Adrenal gland (tissue), 19 donors: ENCODE measurements at places on chromosomes 13 and 19.

DNA sequence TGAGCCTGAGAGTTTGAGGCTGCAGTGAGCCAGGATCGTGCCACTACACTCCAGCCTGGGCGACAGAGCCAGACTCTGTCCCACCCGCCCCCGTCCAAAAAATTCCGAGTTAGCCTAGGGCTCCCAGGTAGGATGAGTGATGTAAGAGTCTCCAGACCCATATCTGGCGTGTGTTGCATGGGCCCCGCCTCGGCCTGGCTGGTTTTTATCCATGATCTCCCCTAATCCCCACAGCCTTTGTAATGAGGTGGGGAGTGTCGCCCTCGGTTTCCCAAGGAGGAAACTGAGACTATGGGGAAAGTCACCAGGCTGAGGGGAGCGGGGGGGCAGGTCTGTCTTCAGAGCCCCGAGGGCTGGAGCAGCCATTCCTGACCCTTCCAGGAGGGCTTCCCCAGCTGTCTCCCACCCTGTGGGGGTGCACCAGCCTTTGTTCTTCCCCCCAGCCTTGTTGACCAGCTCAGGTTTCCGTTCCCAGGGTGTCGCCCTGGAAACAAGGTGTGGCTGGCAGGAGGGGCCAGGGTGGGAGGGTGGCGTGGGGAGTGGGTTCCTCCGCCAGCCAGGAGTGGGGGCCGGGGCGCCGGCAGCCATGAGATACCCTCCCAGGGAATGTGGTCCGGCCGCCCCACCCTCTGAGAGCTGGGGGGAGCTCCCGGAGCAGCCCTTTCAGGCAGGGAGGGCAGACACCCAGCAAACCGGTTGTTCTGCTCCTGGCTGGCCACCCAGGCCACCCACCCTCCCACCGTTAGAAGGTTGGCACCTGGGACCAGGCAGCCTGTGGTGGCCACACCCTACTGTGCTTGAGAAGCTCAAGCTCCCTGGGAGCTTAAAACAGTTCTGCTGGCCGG, 11.5 kb downstream of the MYH14 start:
- H3K36me3 ChIP-seq, result no peaks in the 10 kb centered on the region
- H3K27me3 ChIP-seq, result peaks cover 5% of the 10 kb centered on the region
- DNase-seq, result no peak
- no peak overlapping the region for H3K4me3 ChIP-seq

GRCh38 chr19:41886761-41887710, 4.1 kb downstream of the ARHGEF1 start:
- DNase-seq, result no peak
- H3K4me1 ChIP-seq, result no peaks in the 10 kb centered on the region
- no peak overlapping the region for H3K27ac ChIP-seq
- H3K36me3 ChIP-seq, result no peaks in the 10 kb centered on the region
- no peaks in the 10 kb centered on the region for H3K27me3 ChIP-seq

GRCh38 chr19:49155820-49156346, 687 bp upstream of the HRC start:
- H3K27ac ChIP-seq, result no peak overlapping the region
- no peaks in the 10 kb centered on the region for H3K36me3 ChIP-seq
- H3K4me3 ChIP-seq, result no peak overlapping the region
- no peak for DNase-seq
- no peaks in the 10 kb centered on the region for H3K27me3 ChIP-seq

DNA sequence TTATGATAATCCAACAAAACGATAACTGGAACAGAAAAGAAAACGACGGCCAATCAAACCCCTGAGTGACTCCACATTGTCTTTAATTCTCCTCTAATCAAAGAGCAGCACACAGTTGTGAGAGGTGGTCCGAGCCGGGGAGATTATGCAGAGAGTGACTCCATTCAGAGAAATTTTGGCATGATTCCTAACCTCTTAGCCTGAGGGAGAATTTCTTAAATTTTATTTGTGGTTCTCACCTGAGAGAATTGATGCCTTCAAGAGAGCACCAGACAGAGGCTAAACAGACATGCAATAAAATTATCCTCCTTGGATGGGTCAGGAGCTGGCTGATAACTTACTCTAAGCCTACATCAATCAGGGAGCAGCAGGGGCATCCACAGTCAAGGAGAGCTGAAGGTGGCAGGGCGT, 310.0 kb upstream of the KLF12 start:
- H3K36me3 ChIP-seq, result no peaks in the 10 kb centered on the region
- no peak overlapping the region for H3K27ac ChIP-seq
- no peaks in the 10 kb centered on the region for H3K27me3 ChIP-seq
- H3K4me3 ChIP-seq, result no peak overlapping the region
- H3K4me1 ChIP-seq, result peaks cover 9% of the 10 kb centered on the region

GRCh38 chr13:35474496-35475211, 1.8 kb downstream of the MAB21L1 start:
- no peaks in the 10 kb centered on the region for H3K27me3 ChIP-seq
- no peak overlapping the region for H3K4me3 ChIP-seq
- DNase-seq, result no peak
- no peak overlapping the region for H3K27ac ChIP-seq
- no peaks in the 10 kb centered on the region for H3K4me1 ChIP-seq

GRCh38 chr13:66040506-66040905, 1189.6 kb downstream of the PCDH9 start:
- no peak for DNase-seq
- H3K27ac ChIP-seq, result no peak overlapping the region

GRCh38 chr19:33366897-33367296, 6.6 kb upstream of the CEBPG start:
- no peaks in the 10 kb centered on the region for H3K36me3 ChIP-seq
- no peak for DNase-seq
- H3K27ac ChIP-seq, result no peak overlapping the region
- no peaks in the 10 kb centered on the region for H3K4me1 ChIP-seq

- H3K4me1 ChIP-seq, result peaks cover 8% of the 10 kb centered on the region
- no peak overlapping the region for H3K27ac ChIP-seq
- H3K27me3 ChIP-seq, result no peaks in the 10 kb centered on the region
Observed at GRCh38 chr19:21513651-21514050, 8.2 kb downstream of the ZNF429 start.

GRCh38 chr13:76886005-76886291, 257 bp downstream of the KCTD12 start:
- DNase-seq, result no peak
- peak overlapping the region; percentile 78 for H3K27ac ChIP-seq
- peaks cover 25% of the 10 kb centered on the region for H3K4me1 ChIP-seq
- H3K4me3 ChIP-seq, result peak overlapping the region; percentile 60
- H3K36me3 ChIP-seq, result no peaks in the 10 kb centered on the region

DNA sequence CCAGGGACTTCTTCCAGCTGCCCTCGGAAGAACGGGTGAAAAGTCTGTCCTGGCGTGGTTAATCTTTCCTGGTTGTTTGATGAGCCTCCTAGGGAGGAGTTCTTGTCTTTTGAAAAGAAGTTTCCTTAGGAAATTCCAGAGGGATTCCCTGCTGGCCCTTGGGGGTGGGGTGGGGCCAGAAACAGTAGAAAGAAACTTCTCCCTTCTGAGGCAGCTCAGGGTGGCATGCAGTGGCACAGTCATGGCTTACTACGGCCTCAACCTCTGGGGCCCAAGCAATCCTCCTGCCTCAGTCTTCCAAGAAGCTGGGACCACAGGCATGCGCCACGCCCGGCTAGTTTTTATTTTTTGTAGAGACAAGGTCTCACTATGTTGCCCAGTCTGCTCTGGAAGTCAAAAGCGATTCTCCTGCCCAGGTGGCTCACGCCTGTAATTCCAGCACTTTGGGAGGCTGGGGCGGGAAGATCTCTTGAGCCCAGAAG, 1.5 kb downstream of the ZNF101 start:
- no peaks in the 10 kb centered on the region for H3K36me3 ChIP-seq
- H3K27ac ChIP-seq, result no peak overlapping the region
- H3K4me1 ChIP-seq, result peaks cover 5% of the 10 kb centered on the region
- H3K27me3 ChIP-seq, result no peaks in the 10 kb centered on the region
- DNase-seq, result peak; percentile 17

DNA sequence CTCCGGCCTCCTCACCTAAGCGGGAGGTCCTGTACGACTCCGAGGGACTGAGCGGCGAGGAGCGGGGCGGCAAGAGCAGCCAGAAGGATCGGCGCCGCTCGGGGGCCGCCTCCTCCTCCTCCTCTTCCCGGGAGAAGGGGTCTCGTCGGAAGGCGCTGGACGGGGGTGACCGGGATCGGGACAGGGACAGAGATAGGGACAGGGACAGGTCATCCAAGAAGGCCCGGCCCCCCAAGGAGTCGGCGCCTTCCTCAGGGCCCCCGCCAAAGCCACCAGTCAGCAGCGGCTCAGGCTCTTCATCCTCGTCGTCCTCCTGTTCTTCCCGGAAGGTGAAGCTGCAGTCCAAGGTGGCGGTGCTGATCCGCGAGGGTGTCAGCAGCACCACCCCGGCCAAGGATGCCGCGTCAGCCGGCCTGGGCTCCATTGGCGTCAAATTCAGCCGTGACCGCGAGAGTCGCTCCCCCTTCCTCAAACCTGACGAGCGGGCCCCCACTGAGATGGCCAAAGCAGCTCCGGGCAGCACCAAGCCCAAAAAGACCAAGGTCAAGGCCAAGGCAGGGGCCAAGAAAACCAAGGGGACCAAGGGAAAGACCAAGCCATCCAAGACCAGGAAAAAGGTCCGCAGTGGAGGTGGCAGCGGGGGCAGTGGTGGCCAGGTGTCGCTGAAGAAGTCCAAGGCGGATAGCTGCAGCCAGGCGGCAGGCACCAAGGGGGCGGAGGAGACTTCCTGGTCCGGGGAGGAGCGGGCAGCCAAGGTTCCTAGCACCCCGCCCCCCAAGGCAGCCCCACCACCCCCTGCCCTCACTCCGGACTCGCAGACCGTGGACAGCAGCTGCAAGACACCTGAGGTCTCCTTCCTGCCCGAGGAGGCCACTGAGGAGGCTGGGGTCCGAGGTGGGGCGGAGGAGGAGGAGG, 10.8 kb downstream of the SCAF1 start:
- H3K27me3 ChIP-seq, result no peaks in the 10 kb centered on the region
- H3K4me3 ChIP-seq, result no peak overlapping the region
- H3K4me1 ChIP-seq, result no peaks in the 10 kb centered on the region
- H3K27ac ChIP-seq, result no peak overlapping the region

GRCh38 chr19:16308081-16308480, 16.5 kb upstream of the KLF2 start:
- H3K27me3 ChIP-seq, result no peaks in the 10 kb centered on the region
- H3K36me3 ChIP-seq, result no peaks in the 10 kb centered on the region
- no peaks in the 10 kb centered on the region for H3K4me1 ChIP-seq
- no peak for DNase-seq
